ENCODE measurements at places on chromosomes 7 and 10.

DNA sequence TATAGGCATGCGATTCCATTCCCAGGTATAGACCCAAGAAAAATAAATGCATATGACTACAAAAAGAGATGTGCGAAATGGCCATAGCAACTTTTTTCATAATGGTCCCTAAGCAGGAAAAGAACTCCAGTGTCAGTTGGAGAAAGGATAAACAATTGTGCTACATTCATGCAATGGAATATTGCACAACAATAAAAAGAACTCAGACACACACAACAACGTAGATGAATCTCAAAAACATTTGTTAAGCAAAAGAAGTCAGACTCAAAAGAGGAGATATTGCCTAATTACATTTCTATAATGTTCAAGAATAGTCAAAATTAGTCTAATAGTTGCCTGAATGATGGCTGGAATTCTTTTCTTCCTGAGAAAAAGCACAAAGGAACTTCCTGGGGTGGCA lies 141.1 kb upstream of the GLI3 start:
- DNase-seq: no peak

DNA sequence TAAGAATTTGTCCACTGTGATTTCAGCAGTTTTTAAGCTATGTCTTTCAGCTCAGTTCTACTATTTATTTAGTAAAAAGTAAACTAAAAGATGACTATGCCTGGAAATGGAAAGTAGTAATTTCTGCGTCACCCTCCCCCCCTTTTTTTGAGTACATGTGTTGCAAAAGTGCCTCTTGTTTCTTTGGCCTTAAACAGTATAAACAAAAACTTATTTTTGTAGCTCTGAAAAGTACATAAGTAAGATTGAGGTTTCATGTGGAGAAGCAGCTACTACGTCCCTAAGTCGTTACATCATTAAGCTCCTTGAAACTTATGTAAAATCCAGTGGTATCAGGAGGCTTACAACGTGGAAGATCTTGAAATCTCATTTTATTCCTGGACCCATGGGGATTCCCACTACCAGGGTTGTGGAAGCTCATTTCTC lies 46.3 kb upstream of the HBP1 start:
- DNase-seq: no peak

GRCh38 chr7:50306494-50307367 lies 2.2 kb downstream of the IKZF1 start:
- DNase-seq: no peak

DNA sequence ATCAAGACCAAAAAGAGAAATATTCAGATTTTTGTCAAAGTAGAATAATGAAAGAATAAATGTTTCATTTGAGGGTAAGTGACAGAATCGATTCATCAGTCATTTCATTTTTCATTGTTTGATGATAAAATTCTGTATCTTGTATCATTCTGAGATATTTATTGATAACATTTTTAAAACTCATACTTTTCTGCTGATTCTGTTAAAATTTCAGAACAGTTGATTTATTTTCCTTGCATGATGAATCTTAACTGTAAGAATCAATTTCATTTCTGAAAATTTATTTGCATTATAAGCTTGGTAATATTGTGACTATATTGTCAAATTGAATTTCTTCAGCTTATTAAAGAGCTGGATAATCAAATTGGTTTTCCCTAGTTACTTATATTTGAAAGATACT lies 13.9 kb downstream of the PHYHIPL start:
- no peak for DNase-seq

- DNase-seq: no peak
Observed at GRCh38 chr7:55224810-55225209, 140.3 kb upstream of the LANCL2 start.

Data from M059J (cell line).